Daoy (cell line): ENCODE measurements at places on chromosomes 3 and 15. TPM values are rescaled to one million over a fixed set of nuclear protein-coding genes. Genes with fewer than 3 reads are reported as not detected.
A peak's percentile ranks its signal among the peaks of the same experiment; 100 is the strongest.

Gene WDR76
- 30.7 and 40.7 TPM in 2 replicates for total RNA-seq

Gene GREM1
- 34.4 and 35.3 TPM in 2 replicates for total RNA-seq

- DNase-seq: peak; percentile 63
These were observed 8.4 kb downstream of the NBEAL2 start for GRCh38 chr3:46987743-46988401.

DNA sequence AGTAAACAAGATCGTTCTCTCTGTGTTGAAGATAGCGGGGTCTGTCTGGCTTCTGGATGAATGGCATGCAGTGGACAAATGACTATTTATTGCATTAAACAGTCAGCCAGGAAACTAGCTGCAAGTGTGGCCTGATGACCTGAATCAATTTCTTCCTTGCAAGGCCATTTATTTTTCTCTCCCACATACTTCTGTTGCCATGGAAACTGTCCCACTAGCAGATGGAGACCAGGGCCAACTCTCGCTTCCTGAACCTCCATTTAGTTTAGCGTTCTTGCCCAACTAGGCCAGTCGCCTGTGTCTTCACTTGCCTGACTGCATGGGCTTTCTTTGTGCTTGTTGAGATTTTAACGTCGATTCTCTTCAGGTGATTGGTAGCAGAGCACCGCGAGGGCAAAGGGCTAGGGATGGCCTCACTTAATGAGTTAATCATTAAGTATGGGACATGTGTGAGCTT, 27.6 kb downstream of the LMCD1 start:
- no peak for DNase-seq

- DNase-seq: no peak
These were observed 14.1 kb downstream of the ACKR2 start for GRCh38 chr3:42823351-42823750.

GRCh38 chr15:88800026-88800425, 3.2 kb upstream of the ACAN start:
- DNase-seq: peak; percentile 32

GRCh38 chr15:42427429-42428223, 63.3 kb downstream of the ZNF106 start:
- peak; percentile 61 for DNase-seq

DNA sequence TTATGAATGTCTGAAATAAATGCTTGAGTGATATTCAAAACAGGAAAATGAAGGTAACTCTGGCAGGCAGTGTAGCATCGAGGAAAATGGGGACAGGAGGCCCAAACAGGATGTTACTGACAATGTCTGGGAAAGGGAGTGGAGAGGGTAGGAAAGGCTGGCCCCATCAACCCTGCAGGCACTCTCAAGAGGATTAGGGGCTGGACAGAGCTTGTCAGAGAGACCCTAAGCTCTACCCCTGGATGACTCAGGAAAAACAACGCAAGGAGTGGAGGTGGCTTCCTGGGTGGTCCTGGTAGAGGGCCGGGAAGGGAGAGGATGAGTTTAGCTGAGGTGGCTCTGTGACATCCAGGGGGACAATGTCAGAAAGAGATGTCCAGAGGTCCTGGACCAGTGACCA, 106.0 kb downstream of the RYK start:
- no peak for DNase-seq

DNA sequence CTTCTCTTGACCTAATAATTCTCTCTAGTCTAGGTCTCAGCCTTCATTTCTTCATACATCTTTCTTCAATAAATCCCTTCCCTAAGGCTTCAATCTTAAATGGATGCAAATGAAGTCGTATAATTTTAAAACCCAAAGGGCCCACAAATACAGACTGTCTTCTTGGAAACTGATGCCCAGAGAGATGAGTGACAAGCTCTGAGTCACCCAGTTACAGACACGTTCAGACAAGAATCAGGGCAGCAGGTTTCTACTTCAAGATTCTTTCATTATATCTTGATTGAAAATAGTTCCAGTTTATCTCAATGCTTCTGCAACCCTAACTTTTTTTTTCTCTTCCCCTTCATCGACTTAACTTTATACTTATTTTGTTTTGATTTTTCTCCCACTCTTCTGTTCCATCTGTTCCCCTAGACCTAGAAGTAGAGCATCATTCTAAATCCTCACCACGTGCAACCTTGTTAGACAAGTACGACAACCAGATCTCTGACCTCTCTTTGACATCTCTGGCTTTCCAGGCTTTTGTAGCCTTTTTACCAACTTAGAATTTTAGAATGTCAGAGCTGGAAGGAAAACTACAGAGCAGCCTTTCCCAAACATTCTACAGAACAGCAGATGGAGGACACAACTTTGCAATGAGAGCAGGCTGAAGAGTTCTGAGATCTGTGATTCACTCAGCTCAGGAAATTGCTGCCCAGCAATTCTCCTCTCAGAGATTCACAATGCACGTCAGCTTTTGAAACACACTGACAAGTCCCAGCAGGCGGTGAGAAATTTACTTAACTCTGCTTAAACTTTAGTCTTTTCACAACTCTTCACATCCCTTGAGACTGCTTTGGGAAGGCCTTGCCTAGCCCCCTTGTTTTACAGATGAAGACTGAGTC, 25.3 kb downstream of the NCEH1 start:
- DNase-seq: no peak

DNA sequence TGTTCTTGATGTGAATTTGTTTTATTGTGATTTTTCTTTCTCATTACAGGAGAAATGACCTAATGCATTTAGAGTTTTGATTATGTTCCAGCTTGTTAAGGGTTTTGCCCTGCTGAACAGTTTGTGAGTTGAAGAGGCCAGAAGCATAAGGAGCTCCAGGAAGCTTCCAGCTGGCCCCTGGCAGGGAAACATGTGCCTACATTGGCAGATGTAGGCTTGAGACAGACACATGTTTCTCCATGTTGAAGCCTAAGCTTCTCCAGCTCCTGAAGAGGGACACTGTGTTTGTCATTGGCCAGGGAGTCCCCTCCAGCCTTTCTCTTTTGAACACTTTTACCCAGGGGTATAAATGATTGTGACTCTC, 88.4 kb downstream of the ASB7 start:
- no peak for DNase-seq

GRCh38 chr15:100671858-100672543, 69.6 kb downstream of the ASB7 start:
- peak; percentile 86 for DNase-seq

DNA sequence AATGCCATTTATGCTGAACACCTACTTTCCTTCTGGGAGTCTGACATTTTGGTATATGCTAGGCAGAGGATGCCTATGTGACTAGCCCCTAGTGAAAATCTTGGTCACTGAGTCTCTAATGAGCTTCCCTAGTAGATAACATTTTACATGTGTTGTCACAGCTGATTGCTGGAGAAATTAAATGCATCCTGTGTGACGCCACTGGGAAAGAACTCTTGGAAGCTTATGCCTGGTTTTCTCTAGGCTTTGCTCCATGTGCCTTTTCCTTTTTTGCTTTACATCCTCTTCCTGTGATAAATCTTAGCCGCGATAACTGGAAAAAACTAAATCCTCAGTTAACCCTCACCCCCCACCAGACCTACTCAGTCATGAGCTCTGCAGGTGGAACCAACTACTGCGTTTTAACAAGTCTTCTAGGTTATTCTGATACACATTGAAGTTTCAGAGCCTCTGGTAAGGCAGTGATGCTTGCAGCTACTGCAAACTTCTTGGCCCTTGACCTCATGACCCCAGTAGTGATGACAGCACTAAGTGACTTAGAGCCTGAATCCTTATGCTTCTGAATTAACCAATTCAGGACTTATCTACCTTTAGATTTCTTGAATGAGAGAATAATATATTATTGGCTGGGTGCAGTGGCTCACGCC, 292.4 kb upstream of the SOX14 start:
- DNase-seq: no peak

DNA sequence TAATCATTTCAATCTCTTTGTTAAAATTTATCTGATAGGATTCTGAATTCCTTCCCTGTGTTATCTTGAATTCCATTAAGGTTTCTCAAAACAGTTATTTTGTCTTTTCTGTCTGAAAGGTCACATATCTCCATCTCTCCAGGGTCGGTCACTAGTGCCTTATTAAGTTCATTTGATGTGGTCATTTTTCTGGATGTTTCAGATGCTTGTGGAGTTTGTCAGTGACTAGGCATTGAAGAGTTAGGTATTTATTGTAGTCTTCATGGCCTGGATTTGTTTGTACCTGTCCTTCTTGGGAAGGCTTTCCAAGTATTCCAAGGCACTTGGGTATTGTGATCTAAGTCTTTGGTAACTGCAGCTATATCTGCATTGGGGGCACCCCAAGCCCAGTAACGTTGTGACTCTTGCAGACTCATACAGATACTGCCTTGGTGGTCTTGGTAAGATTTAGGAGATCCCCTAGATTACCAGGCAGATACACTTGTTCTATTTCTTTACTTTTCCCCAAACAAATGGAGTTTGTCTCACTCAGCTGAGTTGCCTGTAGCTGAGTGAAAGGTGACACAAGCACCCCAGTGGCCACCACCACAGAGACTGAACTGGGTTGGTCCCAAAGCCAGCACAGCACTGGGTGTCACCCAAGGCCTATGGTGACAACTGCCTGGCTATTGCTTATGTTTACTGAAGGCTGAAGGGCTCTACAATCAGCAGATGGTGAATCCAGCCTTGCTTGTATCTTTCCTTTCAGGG, 18.9 kb upstream of the SLC27A2 start:
- DNase-seq: no peak

- no peak for DNase-seq
These were observed 798 bp downstream of the GCHFR start for GRCh38 chr15:40764629-40765103.

DNA sequence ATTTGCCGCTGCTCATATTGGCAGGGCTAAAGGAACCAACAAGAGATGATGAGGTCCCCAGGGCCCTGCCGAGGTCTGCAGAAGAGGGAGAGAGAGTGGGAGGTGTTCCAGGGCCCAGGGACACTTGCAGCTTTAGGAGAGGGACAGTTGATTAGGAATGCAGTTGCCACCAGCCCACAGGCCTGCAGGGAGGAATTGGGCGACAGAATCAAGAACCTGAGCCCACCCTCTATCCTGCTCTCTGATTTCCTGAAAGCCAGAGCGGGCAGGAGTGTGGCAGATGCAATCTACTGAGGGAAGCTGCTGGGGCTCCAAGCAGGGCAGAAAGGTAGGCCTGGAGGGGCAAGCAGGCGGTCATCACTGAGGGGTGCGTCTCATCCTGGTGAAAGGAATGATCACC, 12.1 kb upstream of the PRR23E start:
- no peak for DNase-seq

GRCh38 chr3:134325061-134325705, 49.1 kb downstream of the AMOTL2 start:
- DNase-seq: no peak

GRCh38 chr15:61634837-61635236, 405.7 kb upstream of the RORA start:
- DNase-seq: no peak

GRCh38 chr15:68382286-68383007, 49.5 kb downstream of the ITGA11 start:
- no peak for DNase-seq
